ENCODE measurements at places on chromosomes 2 and 18.

DNA sequence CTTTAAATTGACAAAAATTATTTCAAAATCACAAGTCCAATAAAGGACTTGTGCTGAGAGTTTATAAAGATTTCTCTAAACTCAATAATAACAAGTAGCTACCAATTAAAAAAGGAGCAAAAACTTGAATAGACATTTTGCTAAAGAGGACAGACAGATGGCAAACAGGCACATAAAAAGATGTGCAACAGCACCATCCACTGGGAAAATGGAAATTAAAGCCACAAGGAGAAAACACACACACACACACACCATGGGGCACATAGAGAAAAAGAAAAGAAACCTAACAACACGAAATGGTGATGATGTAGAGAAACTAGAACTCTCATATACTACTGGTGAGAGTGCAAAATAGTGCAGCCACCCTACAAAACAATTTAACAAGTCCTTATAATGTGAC lies 12.6 kb upstream of the SLC9A4 start:
- no peak for DNase-seq

GRCh38 chr2:98833917-98834263 lies 102.1 kb downstream of the CRACDL start:
- no peak for DNase-seq

DNA sequence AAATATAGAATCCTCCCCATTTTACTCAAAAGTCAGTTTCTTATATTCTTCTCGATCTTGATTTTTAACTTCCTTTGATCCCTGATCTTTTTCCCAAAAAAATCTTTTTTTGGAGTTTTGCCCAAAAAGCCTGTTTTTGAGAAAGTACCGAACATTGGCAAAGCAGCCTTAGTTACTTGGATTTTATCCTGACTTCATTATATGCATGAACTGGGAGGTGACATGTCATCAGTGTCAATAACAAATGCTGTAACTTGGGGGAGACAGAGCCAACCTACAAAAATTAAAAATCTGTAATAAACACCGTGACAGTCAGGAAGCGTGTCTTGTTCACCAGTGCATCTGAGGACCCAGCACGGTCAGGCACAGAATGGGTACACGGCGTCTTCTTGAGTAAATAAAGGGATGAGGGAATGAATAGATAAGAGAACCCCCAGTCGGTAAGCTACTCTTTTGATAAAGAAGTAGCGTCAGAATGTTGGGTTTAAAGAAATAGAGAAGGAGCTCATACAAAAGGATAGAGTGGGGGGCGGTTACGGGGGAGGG lies 24.9 kb downstream of the TRAPPC12 start:
- no peak for DNase-seq

DNA sequence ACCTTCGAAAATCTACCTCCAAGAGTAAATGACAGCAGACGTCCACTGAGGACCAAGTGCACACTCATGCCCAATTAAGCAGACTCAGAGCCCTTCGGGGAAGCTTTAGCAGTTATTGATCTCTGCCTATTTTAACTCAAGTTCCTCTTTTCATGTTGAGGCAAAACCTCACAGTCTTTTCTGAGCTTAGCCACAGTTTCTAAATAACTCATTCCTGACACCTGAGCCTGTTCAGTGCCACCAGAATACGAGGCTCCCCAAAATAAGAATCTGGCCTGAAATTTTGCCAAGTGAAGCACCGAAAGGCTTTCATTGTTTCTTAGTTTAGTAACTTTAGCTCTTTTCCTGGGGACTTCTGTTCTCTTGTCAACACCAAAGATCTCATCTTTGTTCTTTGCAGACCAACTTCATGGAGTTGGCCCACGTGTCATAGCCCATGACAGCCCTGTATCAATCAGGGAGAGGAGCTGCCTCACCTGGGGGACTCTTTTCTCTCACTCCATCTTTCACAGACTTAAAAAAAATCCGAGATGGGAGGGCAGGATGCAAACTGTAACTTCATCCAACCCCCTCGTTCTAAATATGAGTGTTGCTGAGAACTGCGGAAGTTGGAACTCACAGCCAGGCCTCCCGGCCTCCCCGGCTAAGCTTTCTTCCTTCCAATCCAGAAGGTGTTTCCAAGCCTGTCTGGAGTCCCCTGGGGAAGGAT lies 22.2 kb downstream of the INPP5D start:
- DNase-seq = no peak

GRCh38 chr2:196442211-196442610 lies 197.3 kb upstream of the CCDC150 start:
- no peak for DNase-seq

- DNase-seq = no peak
Measured at GRCh38 chr2:30981510-30981909, 156.7 kb downstream of the GALNT14 start.

- no peak for DNase-seq
Measured at GRCh38 chr18:63157293-63158011, 162.1 kb downstream of the BCL2 start.

DNA sequence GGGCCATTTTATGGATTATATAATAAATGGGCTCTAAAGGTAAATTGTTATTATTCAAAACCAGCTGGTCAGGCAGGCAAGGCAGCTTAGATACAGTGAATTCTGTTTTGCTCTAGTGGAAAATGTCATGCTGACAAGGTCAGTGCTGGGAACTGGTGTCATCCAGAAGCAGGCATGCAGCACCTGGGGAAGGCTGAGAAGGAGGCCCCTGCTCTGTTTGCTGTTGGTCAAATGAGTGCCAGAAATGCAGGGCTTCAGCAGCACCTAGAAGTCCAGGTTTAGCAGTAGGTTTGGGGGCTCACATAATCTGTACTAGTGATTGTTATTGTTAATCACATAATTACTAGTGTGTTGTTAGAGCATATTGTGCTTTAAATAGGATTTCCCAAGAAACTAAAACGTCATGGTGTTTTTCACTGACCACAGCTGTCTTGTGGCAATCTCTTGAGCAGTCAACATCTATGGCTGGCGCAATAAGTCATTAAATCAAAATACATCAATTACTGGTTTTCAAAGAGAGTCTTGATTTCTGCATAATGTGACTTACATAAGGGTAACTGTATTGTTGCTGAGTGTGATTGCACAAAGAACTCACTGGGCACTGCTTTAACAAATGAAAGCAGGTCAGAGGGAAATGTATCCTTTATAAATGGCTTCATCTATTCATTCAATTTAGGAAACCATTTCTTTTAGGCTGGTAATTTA lies 99.1 kb downstream of the MYO3B start:
- no peak for DNase-seq

DNA sequence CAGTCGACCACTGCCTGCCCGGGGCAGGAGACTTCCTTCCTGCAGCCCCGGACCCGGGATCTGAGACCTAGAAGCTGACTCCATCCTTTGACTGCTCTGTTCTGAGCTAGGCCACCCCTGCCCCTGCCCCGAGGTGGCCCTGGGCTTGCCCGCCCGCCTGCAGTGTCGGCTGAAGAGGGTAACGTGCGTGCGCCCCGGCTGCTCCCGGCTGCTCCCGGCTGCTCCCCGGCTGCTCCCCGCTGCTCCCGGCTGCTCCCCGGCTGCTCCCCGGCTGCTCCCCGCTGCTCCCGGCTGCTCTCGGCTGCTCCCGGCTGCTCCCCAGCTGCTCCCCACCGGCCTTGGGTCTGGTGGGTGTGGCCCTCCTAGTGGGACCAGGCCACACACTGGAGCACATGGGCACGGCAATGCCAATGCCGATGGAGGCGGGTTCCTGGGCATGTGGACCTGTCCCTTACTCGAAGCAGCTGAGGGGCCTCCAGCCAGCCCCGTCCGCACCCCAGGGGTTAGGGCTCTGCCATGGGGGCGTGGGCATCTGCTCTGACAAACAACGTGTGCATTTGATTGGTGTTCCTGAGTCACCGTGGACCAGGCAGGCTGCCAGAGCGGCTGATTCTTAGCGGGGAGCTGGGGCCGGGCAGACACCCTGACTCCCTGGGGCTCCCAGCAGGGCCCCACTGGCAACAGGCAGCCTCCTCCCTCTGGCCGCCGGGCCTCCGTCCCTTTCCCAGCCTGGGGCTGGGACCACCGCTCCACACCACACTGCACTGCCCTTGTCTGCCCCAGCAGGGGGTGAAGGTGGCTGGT lies 2.0 kb upstream of the GAL3ST2 start:
- no peak for DNase-seq

DNA sequence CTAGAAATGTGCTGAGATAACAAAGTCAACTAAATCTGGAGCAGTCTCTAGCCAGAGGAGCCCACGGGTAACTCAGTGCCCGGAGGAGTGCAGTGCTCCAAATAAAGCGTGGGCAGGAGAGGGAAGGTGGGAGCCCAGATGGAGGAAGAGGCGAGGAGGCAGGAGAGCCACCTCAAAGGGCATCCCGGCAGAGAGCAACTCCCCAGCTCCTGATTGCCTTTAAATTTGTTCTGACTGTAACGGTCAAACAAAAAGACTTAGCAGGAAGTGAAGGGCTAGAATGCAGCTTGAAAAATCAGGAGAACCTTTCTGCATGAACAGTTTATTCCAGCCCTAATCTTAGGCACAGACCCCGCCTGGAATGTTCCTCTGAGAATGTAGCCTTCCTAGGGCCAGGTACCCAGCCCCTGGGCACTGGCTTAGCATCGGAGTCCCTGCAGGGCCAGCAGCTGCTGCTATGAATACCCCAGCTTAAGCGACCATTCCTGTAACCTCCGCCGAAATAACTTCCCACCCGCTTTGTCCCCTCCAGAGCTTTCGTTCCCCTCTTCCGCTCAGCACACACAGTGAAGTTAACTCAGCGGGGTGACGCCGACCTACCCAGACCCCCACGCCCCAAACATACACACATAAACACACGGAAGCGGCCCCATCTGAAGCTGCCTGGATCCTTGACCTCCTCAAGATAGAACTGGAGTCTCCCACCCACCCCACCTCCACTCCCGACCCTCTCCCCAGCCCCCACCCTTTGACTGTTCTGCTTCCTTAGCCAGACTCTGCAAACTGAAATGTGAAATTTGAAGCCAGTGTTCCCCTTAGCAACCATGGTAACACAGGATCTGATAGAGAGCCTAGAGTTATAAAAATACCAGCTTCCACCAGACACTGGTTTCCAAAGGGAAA lies 123.2 kb downstream of the SMAD7 start:
- DNase-seq = no peak

- no peak for DNase-seq
Measured at GRCh38 chr2:238879043-238879442, 31.2 kb downstream of the TWIST2 start.

Data from stimulated activated CD4-positive, alpha-beta T cell treated with anti-CD3 and anti-CD28 coated beads, Interleukin-2, amount 100 ng/mL, for 4 hours (primary cell).